Upper lobe of left lung (tissue), 6 donors: ENCODE measurements at places on chromosomes 3 and 15. TPM values are rescaled to one million over a fixed set of nuclear protein-coding genes. Genes with fewer than 3 reads are reported as not detected.
A peak's percentile ranks its signal among the peaks of the same experiment; 100 is the strongest.

GRCh38 chr3:127666676-127667075, 6.1 kb upstream of the ABTB1 start:
- H3K27me3 ChIP-seq, result no peaks in the 10 kb centered on the region
- DNase-seq, result no peak
- H3K4me3 ChIP-seq, result no peak overlapping the region
- H3K36me3 ChIP-seq, result no peaks in the 10 kb centered on the region
- H3K27ac ChIP-seq, result no peak overlapping the region

DNA sequence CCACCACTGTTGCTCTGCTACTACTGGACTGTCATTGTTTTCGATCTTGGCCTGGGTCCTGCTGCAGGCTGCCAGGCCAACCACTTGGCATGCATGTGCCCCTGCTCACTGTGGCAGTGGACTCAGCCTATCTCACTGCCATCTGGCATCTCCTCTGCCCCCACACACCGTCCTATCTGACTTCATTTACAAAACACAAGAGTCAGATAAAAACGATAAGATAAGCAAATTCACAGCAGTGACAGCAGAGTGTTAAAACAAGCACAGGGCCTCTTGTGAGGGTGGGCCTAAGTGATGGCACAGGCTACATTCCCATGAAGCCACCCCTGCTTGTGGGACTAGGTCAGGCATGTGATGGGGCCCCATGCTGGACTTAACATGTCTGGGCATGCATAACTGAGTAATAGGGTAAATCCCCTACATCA, 68.1 kb downstream of the CRYGS start:
- no peaks in the 10 kb centered on the region for H3K4me1 ChIP-seq
- no peak overlapping the region for H3K4me3 ChIP-seq
- no peaks in the 10 kb centered on the region for H3K27me3 ChIP-seq
- DNase-seq, result no peak
- no peak overlapping the region for H3K27ac ChIP-seq

DNA sequence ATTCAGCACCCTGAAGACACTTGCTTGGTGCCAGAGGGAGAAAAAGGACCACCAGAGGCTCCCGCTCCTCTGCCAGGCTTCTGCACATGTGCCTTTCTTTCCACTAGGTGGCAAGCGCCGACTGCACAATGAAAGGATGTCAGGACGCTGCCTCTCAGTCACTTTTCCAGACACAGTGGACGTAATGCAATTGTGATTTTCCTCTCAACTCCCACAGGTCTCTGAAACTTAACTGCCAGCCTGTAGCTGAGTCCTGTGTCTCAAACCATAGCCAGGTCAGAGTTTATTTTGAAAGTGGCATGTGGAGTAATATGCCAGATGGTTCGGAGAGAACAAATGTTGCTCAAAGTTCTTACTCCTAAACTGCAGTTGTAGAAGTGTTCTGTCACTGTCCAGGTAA, 162.9 kb downstream of the ITPR1 start:
- H3K36me3 ChIP-seq, result peaks cover 28% of the 10 kb centered on the region
- H3K27ac ChIP-seq, result no peak overlapping the region
- peak; percentile 71 for DNase-seq
- no peaks in the 10 kb centered on the region for H3K4me1 ChIP-seq
- H3K4me3 ChIP-seq, result no peak overlapping the region

DNA sequence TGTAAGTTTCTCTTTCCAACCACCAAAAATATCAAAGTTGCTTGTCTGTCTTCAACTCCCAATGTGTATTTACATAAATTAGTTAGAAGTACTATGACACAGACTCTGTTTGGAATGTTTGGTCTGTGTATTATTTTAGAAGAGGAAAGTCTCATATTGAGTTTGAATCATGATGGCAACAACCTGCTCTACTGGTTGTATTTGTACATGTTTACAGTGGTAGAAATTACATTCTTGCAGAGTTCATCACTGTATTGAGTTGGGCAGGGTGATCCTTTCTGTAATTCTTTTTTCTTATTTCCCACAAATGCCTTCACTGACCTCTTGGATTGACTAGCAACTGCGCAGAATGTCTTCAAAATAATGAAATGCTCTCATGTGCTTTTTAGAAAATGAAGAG, 149.6 kb downstream of the CHL1 start:
- H3K4me1 ChIP-seq, result no peaks in the 10 kb centered on the region
- H3K36me3 ChIP-seq, result no peaks in the 10 kb centered on the region
- no peaks in the 10 kb centered on the region for H3K27me3 ChIP-seq

DNA sequence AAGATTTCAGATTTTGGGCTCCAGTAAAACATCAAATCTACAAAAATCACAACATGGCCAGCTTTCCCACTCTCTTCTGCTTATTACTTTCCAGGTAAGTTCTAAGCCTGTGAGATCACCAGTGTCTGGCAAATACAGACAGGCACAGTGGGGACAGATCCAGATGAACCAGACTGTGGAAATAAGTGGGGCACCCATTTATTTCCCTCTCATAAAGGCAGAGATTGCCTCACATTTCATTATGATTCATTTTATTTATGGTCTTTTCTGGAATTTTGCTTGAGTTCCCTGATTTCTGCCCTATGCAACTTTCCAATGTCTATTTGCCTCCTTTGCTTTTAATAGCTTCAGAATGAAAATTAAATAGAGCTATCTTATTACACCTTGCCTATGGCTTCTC, 66.8 kb downstream of the GREM1 start:
- H3K27ac ChIP-seq, result no peak overlapping the region
- H3K4me1 ChIP-seq, result no peaks in the 10 kb centered on the region
- DNase-seq, result no peak
- no peaks in the 10 kb centered on the region for H3K27me3 ChIP-seq

GRCh38 chr3:192927016-192927415, 9.4 kb upstream of the MB21D2 start:
- no peaks in the 10 kb centered on the region for H3K4me1 ChIP-seq
- H3K27ac ChIP-seq, result no peak overlapping the region
- H3K27me3 ChIP-seq, result no peaks in the 10 kb centered on the region
- H3K4me3 ChIP-seq, result no peak overlapping the region
- no peak for DNase-seq

The BNC1 gene
- 0.07 TPM for total RNA-seq
